ENCODE measurements at places on chromosomes 6 and 20. TPM values are rescaled to one million over a fixed set of nuclear protein-coding genes. Genes with fewer than 3 reads are reported as not detected.

DNA sequence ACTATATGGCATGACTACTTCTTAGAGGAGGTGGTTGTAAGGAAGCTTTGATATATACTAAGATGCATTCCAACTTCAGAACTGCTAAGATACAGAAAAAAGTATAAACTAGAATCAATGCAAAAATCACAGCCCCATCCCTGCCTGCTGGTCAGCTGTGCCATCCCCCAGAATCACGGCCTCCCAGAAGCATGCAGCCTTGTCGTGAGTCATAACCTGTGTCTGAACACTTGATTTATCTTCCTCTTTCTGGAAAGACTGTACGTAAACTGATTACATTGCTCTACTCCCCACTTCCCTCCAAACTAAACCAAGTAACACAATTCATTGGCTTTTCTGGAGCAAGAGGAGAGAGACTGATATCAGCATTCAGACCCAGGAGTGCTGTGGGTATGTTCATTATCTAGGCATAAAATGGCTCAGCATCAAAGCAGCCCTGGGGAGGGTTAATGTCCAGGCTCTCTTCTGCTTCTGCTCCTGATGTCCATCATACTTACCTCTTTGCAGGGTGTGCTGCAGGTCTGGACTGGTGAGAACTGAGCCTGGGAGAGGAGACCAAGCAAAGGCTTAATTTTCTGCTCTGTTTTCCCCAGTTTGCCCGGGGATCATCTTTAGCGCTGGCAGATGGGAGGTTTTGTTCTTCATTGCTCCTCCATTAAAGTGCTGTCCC lies 18.4 kb downstream of the SCP2D1 start:
- no peaks in the 10 kb centered on the region for H3K36me3 ChIP-seq
- no peak overlapping the region for H3K4me3 ChIP-seq
- no peaks in the 10 kb centered on the region for H3K4me1 ChIP-seq
- no peak overlapping the region for H3K27ac ChIP-seq
- H3K27me3 ChIP-seq: peaks cover 8% of the 10 kb centered on the region

GRCh38 chr20:17992224-17992637 lies 23.4 kb downstream of the MGME1 start:
- H3K27ac ChIP-seq: peak overlapping the region; percentile 68
- peaks cover 41% of the 10 kb centered on the region for H3K4me1 ChIP-seq
- H3K36me3 ChIP-seq: peaks cover 10% of the 10 kb centered on the region

DNA sequence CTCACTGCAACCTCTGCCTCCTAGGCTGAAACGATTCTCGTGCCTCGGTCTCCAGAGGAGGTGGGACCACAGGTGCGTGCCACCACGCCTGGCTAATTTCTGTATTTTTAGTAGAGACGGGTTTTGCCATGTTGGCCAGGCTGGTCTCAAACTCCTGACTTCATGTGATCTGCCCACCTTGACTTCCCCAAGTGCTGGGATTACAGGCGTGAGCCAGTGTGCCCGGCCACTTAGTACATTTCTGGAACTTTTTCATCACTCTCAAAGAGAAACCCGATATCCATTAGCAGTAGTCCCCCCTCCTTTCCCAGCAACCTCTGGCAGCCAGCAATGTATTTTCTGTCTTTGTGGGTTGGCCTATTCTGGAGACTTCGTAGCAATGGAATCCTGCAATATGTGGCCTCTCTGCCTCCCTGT lies 109.8 kb downstream of the JARID2 start:
- peak overlapping the region; percentile 73 for H3K27ac ChIP-seq
- no peak for DNase-seq
- H3K4me1 ChIP-seq: peaks cover 81% of the 10 kb centered on the region

GRCh38 chr20:49865559-49865958 lies 49.8 kb downstream of the SPATA2 start:
- H3K27ac ChIP-seq: no peak overlapping the region
- H3K4me1 ChIP-seq: peaks cover 29% of the 10 kb centered on the region
- no peaks in the 10 kb centered on the region for H3K27me3 ChIP-seq

DNA sequence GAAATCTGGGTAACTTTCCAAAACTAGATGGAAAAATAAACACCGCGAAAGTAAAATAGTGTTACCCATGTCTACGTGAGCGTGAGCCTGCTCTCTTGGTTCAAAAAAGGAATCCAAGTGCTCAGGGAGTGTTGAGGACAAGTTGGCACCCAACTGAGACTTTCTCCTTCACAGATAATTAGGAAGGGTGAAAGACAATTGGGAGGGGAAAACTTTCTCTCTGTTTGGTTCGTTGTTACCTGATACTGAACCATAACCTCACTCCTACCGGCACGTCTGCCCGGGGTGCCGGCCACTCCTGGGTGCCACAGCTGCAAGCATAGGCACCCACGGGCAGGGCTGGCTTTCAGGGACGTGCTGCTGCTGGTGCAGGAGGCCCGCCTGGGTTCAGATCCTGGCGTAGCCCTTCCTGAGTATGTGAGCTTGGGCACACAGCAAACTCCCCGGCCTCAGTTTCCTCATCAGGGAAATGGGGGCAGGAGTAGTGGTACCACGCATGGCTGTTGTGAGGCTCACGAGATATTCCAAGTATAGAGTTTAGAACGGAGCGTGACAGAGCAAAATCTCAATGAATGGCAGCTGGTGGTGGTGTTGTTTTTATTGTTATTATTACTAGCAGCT lies 38.2 kb upstream of the PMEPA1 start:
- no peak overlapping the region for H3K27ac ChIP-seq
- H3K4me3 ChIP-seq: no peak overlapping the region
- peaks cover 32% of the 10 kb centered on the region for H3K27me3 ChIP-seq
- peaks cover 2% of the 10 kb centered on the region for H3K36me3 ChIP-seq
- DNase-seq: no peak
- H3K4me1 ChIP-seq: peaks cover 19% of the 10 kb centered on the region

- no peak overlapping the region for H3K4me3 ChIP-seq
- H3K36me3 ChIP-seq: no peaks in the 10 kb centered on the region
- no peaks in the 10 kb centered on the region for H3K27me3 ChIP-seq
- H3K27ac ChIP-seq: no peak overlapping the region
Observed at GRCh38 chr6:1703923-1704322, 94.2 kb downstream of the FOXC1 start.

DNA sequence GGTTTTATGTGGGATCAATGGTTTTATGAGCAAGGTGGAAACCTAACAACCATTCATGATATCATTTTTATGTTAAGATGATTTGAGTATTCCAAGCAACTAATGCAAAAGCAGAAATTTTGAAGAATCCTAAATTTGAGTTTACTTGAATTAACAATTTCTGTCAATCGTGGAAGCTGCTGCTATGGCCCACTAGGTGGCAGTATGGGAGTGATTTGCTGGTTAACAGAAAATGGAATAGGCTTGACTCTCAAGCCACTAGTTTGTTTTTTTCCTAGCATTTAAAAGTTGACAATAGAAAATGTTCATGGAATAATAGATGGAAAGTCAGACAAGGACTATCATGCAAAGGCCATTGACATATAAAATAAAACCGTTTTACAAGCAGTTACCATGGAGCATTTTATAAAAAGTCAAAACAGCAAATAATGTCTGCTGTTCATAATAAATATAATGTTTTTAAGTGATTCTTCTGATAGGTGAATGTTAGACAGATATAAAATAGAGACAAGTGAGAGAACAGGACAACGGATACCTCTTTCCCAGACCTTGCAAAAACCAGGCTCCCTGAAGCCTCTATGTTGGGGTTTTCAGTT lies 43.0 kb upstream of the TMEM200A start:
- no peak overlapping the region for H3K4me3 ChIP-seq
- DNase-seq: peak; percentile 40
- H3K27ac ChIP-seq: no peak overlapping the region
- no peaks in the 10 kb centered on the region for H3K4me1 ChIP-seq
- H3K36me3 ChIP-seq: no peaks in the 10 kb centered on the region

DNA sequence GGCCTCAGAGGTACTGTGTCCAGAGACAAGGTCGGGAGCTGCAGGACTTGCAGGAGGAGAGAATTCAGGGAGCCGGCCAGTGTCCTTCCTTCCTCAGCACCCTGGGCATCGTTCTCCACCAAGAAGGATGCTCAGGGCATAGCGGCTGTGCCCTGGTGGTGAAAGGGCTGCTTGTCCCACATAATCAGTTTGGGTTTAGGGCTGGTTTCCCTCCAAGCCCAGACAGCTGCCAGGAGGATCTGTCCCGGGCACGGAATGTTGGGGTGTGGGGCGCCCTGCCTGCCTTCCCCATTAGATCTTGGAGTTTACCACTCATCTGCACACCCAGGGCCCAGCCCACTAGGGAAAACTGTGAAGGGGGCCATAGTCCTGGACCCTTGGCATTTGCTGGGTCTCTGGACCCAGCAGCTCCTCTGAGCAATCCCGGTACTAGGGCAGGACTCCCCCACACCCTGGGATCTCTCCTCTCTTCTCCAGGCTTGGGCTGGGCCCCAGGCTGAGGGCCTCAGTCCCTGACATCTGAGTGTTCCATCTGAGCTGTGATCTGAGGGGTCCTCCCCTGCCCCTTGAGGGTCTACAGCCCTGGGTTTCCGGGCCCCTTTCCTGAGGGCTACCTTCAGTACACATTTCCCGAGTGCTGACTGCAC lies 18.6 kb upstream of the SPDEF start:
- no peaks in the 10 kb centered on the region for H3K36me3 ChIP-seq
- H3K27me3 ChIP-seq: no peaks in the 10 kb centered on the region
- H3K4me3 ChIP-seq: no peak overlapping the region
- DNase-seq: no peak
- no peaks in the 10 kb centered on the region for H3K4me1 ChIP-seq
- H3K27ac ChIP-seq: no peak overlapping the region

- H3K36me3 ChIP-seq: peaks cover 5% of the 10 kb centered on the region
- no peak for DNase-seq
- H3K27me3 ChIP-seq: peaks cover 7% of the 10 kb centered on the region
Observed at GRCh38 chr6:189676-190075, 102.6 kb upstream of the DUSP22 start.

TRIM38 gene
- 21.3 TPM for total RNA-seq

DNA sequence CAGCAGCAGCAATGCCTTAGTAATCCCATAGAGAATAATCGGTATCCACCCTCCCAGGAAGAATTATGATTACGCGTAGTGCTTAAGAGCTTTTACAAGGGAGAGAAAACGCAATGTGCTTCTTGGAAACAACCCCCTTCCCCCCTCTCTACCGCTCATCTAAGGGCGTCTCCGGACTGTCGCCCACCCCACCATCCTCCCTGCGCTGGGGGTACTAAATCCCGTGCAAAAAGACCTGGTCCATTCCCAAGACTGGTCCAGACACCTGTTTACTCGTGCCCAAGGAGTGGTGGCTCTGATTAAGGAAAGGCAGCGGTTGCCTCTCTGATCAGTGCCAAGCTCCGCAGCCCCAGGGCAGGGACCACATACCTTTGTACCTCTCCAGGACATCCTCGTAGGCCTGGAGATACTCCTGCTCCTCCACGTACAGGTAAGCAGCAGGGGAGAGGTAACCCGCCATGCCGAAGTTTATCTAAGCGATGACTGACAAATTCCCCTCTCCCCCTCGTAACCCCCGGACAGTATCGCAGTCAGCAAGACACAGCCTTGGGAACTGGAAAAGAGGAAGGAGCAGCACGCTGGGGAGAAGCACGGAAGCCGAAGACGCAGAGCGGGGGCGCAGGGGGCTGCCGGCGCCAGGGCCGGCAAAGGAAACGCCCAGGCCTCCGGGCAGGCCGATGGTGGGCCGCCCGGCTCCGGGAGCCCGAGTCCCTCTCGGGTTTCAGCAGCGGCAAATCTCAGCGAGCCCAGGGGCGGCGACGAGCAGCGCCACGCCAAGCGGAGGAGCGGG lies 112.0 kb upstream of the BEND6 start:
- DNase-seq: peak; percentile 13
- peaks cover 11% of the 10 kb centered on the region for H3K4me1 ChIP-seq
- H3K27me3 ChIP-seq: peaks cover 62% of the 10 kb centered on the region
- H3K36me3 ChIP-seq: no peaks in the 10 kb centered on the region
- H3K27ac ChIP-seq: no peak overlapping the region
- peak overlapping the region; percentile 86 for H3K4me3 ChIP-seq

DNA sequence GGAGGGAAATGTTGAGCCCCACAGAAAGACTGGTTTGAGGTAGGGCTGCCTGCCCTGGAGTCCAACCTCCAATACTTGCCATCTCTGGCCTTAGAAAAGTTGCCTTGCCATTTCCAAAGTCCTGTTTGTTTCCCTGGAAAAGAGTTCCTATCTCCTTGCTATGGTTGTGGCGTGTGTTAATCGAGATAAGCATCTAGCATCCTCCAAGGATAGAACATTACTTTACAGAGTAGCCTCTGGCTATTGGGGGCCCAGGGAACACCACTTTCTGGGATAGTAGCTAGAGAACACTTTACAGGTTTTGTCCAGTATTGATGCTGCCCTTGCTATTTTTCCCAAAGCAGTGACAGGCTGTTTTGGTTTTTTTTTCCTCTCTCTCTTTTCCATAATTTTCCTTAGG lies 57.4 kb upstream of the SASH1 start:
- no peak overlapping the region for H3K27ac ChIP-seq
- H3K36me3 ChIP-seq: no peaks in the 10 kb centered on the region
- no peak for DNase-seq
- H3K4me1 ChIP-seq: no peaks in the 10 kb centered on the region
- no peak overlapping the region for H3K4me3 ChIP-seq

CD109 gene
- total RNA-seq: 21.6 TPM

VIP gene
- total RNA-seq: not detected

DNA sequence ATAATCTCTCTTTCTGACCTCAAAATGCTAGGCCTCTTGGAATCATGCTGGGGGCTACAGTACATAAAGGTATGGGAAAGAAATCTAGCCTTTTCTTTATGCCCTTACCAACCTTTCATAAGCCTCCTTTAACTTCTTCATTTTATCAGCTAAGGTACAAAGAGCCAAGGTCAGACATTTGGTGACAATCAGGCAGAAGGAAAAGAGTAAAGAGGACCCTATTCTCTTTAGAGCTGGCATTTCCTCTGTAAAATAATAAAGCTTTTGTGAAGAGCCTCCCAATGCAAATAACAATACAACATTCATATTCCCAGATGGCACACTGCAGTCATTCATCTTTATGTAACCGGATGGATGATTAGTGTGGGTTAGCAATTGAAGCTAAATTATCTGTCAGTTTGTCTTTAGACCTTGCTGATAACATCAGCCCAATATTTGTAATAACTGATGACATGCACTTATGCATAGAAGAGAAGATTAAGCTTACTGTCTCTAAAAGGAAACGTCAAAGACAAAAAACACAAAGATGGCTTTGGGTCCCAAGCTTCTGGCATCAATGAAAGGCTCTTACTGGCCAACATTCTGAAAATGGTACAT lies 163.1 kb downstream of the IBTK start:
- no peaks in the 10 kb centered on the region for H3K27me3 ChIP-seq
- no peaks in the 10 kb centered on the region for H3K4me1 ChIP-seq
- H3K27ac ChIP-seq: no peak overlapping the region
- no peak for DNase-seq

PRICKLE4 gene
- total RNA-seq: 0.29 TPM

BHLHE23 gene
- not detected for total RNA-seq

Measured in activated T-cell treated with anti-CD3 and anti-CD28 coated beads, Interleukin-2, amount 50 U/mL, for 72 hours (primary cell).